ENCODE measurements at places on chromosomes 1 and 21.

GRCh38 chr1:172727956-172728603 lies 69.2 kb downstream of the FASLG start:
- peak; percentile 62 for DNase-seq

DNA sequence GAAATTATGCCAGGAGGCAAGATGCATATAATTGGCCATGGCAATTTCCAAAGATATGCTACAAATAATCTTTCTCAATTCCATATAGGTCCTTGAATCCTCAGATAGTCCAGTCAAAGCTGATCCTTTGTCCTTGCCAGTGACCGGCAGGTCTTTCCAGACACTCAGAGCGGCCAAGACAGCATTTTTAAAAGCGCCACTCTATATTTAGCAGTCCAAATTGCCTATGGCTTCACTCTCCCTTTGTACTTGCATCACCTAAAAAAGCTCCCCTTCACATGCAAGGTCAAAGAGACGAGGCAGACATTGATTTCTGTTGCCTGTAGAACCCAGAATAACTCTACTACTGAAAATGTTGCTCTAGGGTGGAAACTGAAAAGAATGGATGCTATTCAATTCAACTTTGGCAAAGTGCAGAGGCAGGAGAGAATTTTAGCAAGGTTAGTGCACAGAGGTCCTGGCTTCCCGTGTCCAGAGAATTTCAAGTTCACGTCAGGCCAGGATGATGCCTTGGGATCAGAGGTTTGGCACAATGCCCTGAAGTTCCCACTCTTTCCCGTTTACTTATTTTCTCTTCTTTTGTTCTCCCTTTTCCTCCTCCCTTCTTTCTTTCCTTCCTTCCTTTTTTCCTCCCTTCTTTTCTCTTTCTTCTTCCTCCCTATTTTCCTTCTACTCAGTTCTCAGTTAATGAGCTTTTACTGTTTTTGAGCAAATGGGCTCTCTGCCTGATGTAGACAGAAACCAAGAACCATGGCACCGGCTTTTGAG lies 108.5 kb downstream of the KCNK1 start:
- DNase-seq = no peak

DNA sequence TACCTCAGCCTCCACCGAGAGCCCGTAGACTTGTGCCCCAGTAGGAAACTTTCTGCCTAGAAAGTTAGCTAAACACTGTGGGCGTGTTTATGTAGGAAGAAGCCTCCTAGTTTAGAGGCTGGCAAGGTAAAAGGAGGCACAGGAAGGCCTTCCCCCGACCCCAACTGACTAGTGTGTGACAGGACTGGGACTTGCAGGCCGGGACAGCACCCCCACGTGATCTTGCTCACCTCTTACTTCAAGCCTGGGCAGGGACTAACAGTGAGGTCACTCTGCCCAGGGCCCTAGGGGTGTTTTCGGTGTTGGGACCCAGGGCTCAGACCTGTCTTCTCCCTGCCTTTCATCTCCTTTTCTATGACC lies 392 bp upstream of the TAGLN2 start:
- peak; percentile 61 for DNase-seq

DNA sequence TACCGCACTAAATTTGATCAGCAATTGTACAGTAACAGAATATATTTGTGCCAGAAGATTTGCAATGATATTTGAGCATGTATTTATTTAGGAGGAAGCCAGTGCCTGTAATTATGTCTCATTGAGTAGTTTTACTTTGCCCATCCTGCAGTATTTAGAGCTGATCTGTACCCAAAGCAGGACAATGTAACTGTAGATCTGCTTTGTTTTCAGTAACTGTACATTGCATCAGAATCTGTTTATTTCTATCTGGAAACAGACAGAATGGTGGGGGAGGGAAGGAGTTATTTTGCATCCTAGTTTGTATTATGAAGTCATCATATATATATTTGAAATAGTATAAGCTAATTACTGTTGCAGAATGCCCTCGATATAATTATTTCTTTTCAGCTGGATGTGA lies 36.2 kb upstream of the LRRC8C start:
- DNase-seq = no peak

DNA sequence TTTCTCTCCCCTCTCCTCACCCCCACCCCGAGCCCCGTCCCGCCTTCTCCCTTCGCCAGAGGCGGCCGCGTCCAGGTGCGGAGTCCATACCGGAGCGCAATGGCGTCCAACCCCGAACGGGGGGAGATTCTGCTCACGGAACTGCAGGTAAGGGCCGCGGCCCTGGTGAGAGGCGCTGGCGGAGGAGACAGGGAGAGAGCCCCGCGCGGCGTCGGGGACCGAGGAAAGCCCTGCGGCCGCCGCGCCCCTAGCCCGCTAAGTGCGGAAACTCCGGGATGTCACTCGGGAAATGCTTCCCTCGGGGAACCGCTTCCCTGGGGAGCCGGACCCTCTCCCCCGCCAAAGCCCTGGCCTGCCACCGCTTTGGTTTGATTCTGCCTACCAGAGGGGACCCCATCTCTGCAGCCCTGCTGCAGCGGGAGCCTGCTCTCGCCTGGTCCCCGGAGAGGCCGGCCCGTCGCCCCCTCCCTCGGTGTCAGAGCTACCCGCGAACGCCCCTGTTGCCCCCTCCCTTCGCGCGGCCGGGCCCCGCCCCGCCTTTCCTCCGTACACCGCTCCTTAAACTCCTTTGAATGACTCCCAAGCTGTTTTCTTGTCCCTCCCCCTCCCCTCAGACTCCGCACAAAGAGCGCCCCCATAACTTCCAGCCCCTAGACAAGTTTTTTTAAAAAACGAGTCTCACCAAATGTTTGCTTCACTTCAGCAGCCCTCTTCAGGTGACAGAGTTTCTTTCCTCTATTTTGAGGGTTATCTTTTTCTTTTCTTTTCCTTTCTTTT lies 597 bp downstream of the PKN2 start:
- DNase-seq = peak; percentile 76

- DNase-seq = no peak
These were observed 73.7 kb downstream of the S1PR1 start for GRCh38 chr1:101310506-101310905.

GRCh38 chr1:1622010-1622787 lies 6.9 kb downstream of the MIB2 start:
- DNase-seq = no peak

GRCh38 chr1:21961337-21961736 lies 15.5 kb upstream of the CELA3B start:
- no peak for DNase-seq

- DNase-seq = peak; percentile 82
These were observed 98.9 kb upstream of the BACE2 start for GRCh38 chr21:41068967-41069642.

- DNase-seq = no peak
These were observed at the start of gene S100A3 for GRCh38 chr1:153548722-153549688. Gene S100A3, minus strand, starts transcription at chr1:153549258. Its CDS starts 773 bp downstream, at chr1:153548485.

DNA sequence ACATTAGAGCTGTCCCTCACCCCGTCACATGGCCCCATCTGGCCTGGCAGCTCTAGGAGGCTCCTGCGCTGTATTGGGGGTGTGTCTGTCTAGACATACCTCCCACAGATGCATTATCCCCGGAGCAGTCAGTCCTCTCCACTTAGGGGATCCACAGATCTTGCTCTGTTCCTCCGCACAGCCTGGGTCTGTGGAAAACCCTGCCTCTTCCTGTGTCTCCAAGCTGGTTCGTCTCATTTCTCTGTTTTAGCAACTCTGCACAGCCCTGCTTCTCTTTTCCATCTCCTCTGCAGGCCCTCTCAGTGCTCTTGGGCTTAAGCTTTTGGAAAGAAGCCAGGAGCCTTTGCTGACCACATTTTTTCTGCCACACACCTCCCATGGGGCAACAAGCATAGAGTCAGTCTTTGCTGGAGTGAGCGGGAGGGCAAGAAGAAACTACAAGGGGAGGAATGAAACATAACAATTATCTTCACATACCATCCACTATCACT lies 241.5 kb downstream of the FOXD2 start:
- no peak for DNase-seq

DNA sequence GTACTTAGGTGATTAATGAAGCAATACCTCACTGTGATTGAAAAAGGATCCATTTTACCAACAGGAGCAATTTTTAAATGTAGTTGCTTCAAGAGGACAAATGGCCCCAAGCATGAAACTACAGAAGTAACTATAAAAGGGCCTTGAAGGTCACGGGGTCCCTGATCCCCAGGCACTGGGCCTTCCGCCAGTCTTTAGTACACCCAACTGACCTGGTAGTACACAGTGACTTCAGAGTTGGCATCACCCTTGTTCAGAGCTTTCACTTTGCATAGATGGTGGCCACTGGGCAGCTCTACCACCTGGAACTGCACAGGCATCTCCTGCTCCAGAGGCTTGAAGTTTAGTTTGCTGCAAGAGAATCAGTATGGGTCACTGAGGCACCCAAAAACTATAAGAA lies 84.3 kb downstream of the NRDC start:
- DNase-seq = no peak

- DNase-seq = no peak
These were observed 308.1 kb downstream of the CTH start for GRCh38 chr1:70719154-70719553.

DNA sequence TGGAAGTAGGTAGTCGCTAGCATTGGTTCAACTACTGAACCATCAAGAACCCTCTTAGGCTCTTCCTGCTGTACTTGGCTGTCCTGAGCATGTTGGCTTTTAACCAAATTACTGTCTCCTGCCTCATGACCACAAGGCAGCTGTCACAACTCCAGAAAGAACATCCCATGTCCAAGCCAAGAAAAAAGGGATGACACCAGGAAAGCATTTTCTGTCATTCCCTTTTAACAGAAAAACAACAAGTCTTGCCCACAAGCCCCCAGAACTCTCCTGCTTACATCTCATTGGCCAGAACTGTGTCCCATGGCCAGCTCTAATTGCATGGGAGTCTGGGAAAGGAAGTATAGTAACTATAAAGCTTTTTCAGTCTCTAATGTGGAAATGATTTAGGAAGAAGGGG lies 2.4 kb upstream of the RNU5D-1 start:
- no peak for DNase-seq

DNA sequence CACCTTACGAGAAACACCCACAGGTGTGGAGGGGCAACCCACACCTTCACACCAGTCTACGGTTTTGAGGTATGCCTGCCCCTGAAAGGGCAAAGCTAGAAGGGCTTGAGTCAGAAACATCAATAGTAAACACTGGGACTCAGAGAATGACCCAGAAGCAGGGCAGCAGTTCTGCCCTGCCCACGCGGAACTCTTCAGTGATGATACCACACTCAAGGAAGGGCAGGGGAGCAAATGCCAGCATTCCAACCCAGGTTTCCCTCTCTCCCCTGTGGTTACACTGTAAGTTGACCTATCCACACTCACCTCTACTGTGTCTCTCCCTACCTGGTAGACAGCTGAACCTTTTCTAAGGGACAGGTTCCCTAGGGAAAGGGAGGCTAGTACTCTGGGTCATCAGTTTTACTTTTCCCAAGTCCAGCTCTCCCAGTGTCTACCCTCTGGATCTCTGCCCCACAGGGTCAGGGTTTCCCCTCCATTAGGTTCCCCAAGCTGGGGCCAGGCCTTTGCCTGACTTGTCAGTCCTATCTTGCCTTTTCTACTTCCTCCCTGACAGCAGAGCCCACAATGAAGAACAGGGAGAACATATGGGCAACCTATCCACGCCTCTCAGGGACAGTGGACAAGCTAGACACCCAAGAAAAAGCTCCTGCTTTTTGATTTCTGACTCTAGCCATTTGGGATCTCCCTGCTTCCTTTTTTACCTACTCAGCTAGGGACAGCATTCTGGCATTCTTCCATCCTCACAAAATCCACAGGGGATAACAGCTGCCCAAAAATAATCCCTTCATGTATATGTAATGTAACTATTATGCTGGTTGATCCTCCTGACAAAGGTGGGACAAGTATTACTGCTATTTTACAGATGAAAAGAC lies 3.0 kb downstream of the F11R start:
- no peak for DNase-seq

DNA sequence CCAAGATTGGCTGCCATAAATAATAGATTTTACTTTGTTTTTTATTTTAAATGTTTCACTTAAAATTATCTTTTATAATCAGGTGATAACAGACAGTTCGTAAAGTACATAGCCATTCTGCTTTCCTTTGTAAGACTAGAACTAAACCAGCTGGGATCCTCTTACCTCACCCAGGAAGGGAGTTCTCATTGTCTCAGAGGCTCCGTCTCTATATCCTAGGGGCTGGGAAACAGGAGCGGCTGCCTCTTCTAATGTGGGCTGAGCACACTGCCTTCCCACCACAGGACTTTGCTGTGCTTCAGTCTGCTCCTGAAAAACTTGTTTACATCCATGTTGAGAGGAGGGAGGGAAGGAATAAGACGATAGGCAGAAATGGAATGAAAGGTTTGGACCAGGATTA lies 45.6 kb upstream of the PGD start:
- no peak for DNase-seq

- no peak for DNase-seq
These were observed 101.6 kb downstream of the AJAP1 start for GRCh38 chr1:4755864-4756504.

DNA sequence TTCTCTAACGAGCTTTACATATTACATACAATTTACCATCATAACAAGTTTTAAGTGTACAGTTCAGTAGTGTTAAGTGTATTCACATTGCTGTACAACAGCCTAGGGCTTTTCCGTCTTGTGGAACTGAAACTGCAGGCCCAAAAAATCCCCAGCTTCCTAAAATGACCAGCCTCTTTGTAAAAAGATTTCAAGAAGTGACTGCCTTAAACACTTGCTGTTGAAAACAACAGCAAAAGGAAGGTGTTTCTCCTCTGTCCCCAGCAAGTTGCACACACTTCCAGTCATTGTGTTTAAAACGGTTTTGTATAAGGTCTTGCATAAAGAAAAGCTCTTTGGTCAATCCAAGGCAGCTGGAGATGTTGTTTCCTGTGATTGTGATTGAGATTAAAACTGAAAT lies 16.0 kb upstream of the GBP1 start:
- DNase-seq = no peak

GRCh38 chr1:4628992-4629391 lies 25.4 kb upstream of the AJAP1 start:
- no peak for DNase-seq

GRCh38 chr21:17697473-17697872 lies 84.8 kb upstream of the BTG3 start:
- no peak for DNase-seq

DNA sequence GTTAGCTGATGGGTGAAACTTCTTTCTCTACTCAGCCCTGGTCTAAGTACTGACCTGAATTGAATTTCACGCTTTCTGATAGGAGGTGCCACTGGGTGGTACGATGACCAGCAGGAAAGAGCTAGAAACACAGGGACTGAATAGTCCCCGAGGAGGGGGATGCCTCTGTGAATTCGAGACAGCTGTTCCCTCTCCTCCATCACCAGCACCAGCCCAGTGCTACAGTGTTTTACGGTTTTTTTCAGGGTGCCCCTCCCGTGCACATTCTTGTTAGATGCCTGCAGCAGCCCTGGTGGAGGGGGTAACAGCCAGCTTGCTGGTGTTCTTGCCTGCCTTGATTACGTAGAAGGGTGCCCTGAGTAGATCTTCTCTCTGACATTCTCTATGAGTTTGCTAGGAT lies 7.1 kb downstream of the HUNK start:
- DNase-seq = no peak
